Peyer's patch (tissue), 4 donors: ENCODE measurements at places on chromosomes 2 and 18. TPM values are rescaled to one million over a fixed set of nuclear protein-coding genes. Genes with fewer than 3 reads are reported as not detected.

GRCh38 chr2:222750533-222750932 lies 79.1 kb downstream of the MOGAT1 start:
- DNase-seq = no peak

DNA sequence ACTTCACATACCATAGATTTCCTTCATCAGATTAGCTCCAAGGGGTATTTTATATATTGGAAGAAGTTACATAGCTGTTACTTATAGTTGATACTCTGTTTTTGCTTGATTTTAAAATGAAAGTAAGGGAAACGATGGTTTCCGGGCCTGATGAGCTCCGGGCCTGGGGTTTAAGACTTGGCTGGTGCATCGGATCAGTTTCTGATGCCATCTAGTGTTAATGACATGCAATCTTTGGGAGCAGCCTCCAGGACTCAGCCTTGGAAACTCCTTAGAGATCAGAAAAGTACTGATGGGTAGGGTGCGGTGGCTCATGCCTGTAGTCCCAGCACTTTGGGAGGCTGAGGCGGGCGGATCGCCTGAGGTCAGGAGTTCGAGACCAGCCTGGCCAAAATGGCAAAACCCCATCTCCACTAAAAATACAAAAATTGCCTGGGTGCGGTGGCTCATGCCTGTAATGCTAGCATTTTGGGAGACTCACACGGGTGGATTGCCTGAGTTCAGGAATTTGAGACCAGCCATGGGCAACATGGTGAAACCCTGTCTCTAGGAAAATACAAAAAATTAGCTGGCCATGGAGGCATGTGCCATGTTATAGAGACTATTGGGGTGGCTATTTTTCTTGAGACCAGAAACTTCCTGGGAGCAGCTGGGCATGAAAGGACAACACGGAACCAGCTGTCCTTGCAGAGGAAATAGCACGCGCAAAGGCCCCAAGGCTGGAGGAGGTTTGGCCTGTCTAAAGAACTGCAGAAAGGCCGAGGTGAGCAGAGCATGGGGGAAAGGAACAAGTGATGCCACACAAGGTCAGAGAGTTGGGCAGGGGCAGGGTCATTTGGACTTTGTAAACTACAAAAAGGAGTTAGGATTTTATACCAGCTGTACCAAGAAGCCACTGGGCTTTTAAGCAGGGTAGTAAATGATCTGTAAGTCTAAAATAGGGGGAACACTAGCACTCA lies 46.9 kb upstream of the CNOT11 start:
- DNase-seq = no peak

DNA sequence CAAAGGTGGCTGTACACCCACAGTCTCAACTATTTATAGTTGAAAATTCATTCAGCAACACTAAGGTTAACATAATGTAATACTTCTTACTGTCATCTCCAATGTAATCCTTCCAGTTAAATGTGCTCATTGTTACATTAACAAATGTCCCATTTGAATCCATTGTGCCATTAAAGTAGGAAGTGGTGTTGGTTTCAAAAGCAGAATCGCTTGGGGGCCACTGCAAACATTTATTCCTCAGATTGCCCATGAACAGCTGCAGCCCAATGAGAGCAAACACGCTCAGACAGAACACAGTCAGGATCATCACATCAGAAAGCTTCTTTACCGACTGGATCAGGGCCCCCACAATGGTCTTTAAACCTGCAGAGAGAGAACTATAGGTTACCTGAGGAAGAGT lies 41.4 kb downstream of the SCN3A start:
- no peak for DNase-seq

DNA sequence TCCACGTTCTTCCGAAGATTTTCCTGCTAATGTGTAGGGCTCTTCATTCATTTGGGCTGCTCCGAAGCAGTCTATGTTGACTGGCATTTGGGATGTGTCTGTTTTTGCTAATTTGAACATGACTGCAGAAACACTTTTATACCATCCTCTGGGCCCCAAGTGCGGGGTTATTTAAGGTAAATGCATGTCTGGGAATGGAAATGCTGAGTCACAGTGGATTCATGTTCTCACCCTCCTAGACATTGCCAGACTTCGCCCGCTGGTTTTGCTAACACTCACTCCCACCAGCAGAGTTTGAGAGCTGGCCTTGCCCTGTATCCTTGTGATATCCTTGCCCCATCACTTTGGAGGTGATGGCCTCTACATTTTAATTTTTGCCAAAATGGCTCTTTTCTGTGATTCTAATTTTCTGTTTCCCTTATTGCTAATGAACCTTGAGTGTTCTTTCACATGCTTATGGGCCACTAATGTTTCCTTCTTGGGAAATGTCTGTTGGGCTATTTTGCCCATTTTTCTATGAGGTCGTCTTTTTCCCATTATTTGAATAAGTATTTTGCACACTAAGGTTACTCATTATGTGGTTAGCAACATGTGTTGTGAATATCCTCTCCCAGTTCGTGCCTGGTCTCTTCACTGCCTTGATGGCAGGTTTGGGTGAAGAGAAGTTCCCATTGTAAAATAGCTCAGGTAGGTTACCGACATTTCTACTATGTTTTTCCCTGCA lies 204.1 kb downstream of the GLI2 start:
- no peak for DNase-seq

- no peak for DNase-seq
Observed at GRCh38 chr2:218482651-218483050, 63.7 kb downstream of the VIL1 start.

ABCB11 gene
- total RNA-seq = not detected

- DNase-seq = no peak
Observed at GRCh38 chr2:58054264-58054663, 7.7 kb downstream of the VRK2 start.

DNA sequence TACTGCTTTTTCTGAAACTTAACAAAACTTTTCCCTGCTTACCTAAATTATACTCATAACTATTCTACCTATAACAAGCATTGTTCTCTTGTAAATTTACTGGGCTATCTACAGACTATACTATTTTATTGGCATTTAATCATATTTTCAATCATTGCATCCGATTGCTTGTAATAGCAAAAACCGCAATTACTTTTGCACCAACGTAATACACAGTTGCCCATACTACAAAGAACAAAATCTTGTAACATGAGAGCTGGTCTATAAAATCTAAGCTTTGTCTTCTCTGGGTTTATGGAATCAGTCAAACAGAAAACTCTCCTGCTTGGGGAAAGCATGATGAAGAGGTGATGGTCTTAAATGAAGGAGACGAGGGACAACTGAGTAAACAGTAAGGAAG lies 463.4 kb upstream of the ST6GAL2 start:
- no peak for DNase-seq

GRCh38 chr2:121130301-121130850 lies 154.6 kb downstream of the TFCP2L1 start:
- DNase-seq = no peak

DNA sequence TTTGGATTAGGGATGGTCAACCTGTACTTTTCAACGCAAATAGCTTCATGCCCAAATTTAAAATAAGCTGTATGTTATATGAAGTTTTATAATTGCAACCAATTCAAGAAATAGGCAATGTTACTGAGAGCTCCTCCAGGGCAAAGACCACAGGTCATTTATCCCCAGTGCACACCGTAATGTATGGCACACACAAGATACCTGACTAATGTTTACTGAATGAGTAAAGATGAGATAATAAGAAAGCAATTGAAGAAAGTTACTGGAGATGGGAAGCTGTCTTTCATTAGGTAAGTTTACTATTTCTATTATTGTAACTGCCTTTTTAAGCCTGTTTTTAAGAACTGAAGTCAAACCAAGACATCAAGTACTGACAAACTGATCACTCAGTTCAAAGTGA lies 184.5 kb upstream of the VRK2 start:
- no peak for DNase-seq

- no peak for DNase-seq
Observed at GRCh38 chr2:200431996-200432705, 77.7 kb downstream of the KCTD18 start.

GAREM2 gene
- 0.35 TPM for total RNA-seq

CKAP2L gene
- 0.54 TPM for total RNA-seq

DNA sequence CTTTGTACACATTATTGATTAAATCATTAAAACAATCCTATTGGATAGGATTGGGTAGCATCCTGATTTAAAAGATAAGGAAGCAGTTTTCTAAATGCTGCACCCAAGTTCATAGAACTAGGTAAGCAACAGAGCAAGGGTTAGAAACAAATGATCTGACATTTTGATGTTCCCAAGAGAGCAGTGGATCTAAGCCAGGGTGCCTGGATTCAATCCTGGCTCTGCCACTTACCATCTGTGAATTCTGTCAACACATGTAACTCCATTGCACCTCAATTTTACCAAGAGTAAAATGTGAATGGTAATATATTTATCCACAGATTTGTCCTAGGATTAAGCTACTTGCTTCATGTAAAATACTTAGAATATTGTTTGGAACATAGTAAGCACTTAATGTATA lies 982.6 kb upstream of the FANCL start:
- no peak for DNase-seq

- DNase-seq = no peak
Observed at GRCh38 chr2:207897541-207898353, 127.6 kb downstream of the PLEKHM3 start.

DNA sequence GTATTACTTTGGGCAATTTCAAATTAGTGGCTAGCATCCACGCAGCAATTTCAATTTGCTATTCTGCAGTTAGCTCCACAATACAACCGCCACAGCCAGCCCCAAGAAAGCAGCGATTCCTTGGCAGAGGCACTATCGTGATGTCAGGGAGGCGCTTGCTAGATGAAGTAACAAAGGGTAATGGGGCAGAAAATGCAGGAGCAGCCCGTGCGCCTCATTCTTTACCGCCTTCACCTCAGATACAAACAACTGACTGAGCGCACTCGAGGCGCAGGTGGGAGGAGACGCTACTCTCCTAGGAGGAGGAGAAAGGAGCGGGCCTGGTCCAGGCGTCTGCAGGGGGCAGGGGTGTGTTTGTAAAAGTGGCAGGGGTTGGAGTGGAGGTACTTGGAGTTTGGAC lies 76.9 kb upstream of the ASB18 start:
- DNase-seq = no peak

GRCh38 chr2:71936076-71937030 lies 211.3 kb downstream of the CYP26B1 start:
- no peak for DNase-seq

- no peak for DNase-seq
Observed at GRCh38 chr2:17035010-17035409, 369.4 kb upstream of the CYRIA start.

CROCC2 gene
- total RNA-seq = 0.27 TPM

SPDYA gene
- total RNA-seq = not detected

DNA sequence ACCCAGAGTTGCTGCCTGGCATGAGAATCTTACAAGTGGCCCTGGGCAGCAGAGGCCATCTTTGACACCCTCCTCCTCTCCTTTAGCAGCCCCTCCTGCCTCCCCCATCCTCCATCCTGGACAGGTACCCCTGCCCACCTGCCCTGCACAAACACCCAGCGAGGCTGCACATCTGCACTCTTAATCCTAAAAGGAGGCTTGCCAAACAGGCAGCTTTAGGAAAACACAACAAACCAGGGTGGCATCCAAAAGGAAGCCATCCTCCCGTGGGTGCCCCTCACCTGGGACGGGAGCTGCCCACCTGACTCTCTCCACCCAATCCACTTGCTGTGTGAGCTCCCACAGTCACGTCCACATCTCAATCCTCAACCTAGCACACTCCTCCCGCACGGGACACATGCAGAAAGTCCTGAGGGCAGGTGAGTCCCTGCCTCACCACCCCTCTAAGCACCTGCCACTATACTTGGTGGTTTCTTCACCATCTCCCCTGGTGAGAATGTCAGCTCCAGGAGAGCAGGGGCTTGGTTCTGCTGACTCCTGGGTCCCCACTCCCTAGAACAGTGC lies 5.8 kb downstream of the BIN1 start:
- peak; percentile 36 for DNase-seq

GRCh38 chr18:799943-800342 lies 12.1 kb downstream of the YES1 start:
- no peak for DNase-seq

- DNase-seq = no peak
Observed at GRCh38 chr2:241561832-241562231, 3.3 kb downstream of the BOK start.

- DNase-seq = no peak
Observed at GRCh38 chr2:54927085-54927750, 123.0 kb downstream of the RTN4 start.
